Stimulated activated naive CD8-positive, alpha-beta T cell treated with anti-CD3 and anti-CD28 coated beads, Interleukin-15, amount 100 ng/mL, for 72 hours (primary cell): ENCODE measurements at places on chromosomes 1 and 21.

- peak; percentile 49 for DNase-seq
Measured at GRCh38 chr1:156838972-156839371, 19.9 kb downstream of the INSRR start.

- DNase-seq: no peak
Measured at GRCh38 chr1:175824079-175824478, 80.7 kb upstream of the TNR start.

DNA sequence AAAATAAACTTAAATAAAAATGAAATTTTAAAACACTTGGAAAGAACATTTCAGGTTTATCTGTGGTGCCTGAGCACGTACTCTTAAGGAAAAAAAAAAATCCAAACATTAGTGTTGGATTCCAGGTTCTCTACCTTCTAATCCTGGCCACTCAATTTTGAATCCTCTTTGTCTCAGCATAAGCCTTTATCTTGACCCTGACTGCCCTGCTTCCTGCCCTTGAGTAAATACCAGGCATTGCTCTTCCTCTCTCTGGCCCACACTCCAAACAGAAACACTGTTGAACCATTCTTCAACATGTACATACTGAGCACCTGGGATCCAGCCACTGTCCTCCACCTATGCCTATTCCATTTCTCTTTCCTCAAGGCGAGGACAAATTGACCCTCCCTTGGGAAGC, 11.4 kb upstream of the VANGL1 start:
- no peak for DNase-seq

GRCh38 chr1:21903638-21904453, 33.3 kb downstream of the HSPG2 start:
- no peak for DNase-seq

- no peak for DNase-seq
Measured at GRCh38 chr21:28548291-28548690, 444.4 kb downstream of the LTN1 start.

- no peak for DNase-seq
Measured at GRCh38 chr1:47803815-47804501, 193.2 kb downstream of the TRABD2B start.

DNA sequence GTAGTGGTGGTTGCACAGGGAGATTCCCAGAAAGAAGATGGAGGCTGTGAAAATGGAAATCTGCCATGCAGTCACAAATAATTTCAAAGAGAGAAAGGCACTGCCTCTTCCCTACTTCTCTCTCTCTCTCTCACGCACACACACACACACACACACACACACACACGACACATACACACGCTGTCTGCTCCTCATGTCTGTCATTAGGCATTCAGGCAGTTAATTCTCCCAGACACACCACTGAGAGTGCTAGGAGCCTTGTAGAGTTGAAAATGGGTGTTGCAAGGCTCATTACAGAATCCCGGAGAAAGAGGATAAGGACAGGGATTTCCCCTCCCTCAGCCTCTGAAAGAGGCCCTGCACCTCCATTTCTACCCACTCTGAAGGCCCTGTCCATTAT, 47.8 kb upstream of the LRRN2 start:
- no peak for DNase-seq

- DNase-seq: no peak
Measured at GRCh38 chr1:221166559-221167318, 287.5 kb downstream of the HLX start.

DNA sequence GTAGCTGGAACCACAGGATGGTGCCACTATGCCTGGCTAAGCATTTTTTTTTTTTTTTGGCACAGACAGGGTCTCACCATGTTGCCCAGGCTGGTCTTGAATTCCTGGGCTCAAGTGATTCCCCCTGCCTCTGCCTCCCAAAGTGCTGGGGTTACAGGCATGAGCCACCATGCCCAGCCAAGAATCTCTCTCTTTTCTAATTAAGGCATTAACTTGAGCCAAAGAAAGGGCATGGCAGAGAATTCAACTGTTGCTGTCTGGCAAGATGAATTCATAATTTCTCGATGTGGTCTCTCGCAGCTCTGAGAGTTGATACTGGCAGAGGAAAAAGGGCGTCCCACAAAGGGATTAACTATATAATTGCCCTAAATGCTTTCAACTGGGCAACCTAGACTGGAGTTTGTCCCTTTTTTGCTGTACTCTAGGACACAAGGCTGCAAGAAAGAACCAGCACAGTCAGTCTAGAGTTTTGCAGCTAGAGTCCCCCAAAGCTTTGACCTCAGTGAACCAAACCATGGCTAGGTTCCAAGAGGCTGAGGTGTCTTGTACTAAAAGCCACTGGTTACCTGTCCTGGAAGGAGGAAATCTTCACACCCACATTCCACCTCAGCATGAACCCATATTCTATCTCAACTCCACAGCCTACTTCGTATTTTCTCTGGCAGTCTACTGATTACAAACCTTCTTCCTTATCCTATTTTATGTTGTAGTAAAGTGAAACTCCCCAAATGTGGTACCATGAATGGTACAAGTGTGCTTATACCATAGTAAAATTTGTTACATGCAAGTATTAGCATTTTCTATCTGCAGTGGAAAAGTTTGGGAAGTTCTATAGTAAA, 51.2 kb downstream of the OPTC start:
- no peak for DNase-seq

DNA sequence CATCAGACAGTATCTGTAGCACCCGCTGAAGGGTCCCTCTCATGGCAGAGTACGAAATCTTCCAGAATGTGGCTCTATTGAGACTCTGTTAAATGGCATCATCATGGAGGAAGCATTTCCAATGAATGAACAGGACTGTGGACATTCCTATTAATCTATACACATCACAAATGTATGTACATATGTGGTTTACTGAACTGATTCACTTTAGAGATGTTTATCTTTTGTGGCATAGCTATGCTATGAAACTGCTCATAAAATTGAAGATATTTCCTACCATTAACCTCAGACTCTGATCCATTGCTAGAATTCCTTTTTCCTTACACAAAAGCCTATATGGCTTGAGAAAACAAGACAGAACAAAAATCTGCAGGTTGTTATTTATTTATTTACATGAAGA, 259.6 kb upstream of the RRP15 start:
- DNase-seq: no peak

- DNase-seq: no peak
Measured at GRCh38 chr1:2174348-2175054, 20.1 kb downstream of the FAAP20 start.

GRCh38 chr1:203131548-203132200, 4.1 kb downstream of the ADORA1 start:
- no peak for DNase-seq

DNA sequence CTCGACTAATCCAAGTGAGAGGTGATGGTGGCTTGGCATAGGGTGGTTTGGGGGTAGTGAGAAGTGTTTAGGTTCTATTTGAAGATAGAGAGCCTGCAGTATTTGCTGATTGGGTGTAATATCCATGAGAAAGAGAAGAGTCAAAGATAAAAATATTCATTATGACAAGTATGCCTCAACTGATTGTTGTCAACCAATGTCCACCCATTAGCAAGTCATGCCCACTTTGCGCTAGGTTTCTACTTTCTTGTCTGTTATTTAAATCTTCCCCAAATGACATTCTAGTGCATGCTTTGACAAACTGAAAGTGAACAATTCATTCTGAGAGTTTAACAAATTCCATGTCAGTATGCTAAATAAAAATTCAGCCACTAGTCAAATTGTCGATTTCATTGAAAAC, 3.8 kb upstream of the XCL1 start:
- DNase-seq: no peak

GRCh38 chr1:92087542-92087941, 7.4 kb downstream of the BTBD8 start:
- no peak for DNase-seq

DNA sequence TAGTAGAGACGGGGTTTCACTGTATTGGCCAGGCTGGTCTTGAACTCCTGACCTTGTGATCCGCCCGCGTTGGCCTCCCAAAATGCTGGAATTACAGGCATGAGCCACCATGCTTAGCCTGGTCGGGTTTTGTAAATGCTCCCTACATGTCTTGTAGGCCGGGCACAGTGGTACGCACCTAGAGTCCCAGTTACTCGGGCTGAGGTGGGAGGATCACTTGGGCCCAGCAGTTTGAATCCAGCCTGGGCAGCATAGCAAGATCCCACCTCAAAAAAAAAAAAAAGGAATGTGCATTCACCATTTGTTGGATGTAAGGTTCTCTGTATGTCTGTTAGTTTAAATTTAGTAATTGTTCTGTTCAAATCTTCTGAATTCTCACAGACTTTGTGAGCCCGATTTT, 95.8 kb downstream of the ST3GAL3 start:
- no peak for DNase-seq

DNA sequence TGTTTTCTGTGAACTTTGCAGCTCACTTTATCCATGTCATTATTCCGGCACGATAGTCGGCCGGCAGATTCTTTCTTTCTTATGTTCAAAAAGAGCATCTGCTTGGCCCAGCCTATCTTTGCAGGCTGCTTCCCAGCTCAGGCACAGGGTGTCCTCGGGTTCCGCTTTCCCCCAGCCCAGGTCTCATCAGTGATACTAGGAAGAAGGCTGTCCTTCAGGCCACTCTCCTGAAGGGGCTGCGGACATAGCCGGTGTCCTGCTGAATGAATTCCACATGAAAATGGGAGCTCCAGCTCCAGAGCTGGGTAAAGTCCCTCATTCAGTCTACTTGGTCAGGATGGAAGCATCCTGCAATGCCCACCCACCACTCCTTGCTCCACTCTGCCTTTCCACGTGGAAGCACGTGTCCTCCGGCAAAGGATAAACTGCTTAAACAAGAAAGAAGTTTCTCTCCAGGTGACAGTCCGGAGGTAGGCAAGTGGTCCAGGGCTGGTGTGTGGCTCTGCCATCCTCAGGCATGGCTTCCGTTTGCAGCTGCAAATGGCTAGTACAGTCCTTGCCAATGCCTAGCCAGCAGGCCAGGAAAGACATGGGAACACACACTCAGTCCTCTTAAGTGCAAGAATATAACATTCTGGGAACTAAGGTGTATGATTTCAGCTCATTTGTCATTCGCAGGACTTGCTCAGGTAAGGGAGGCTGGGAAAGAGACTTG, 161.0 kb downstream of the TRIM33 start:
- no peak for DNase-seq

DNA sequence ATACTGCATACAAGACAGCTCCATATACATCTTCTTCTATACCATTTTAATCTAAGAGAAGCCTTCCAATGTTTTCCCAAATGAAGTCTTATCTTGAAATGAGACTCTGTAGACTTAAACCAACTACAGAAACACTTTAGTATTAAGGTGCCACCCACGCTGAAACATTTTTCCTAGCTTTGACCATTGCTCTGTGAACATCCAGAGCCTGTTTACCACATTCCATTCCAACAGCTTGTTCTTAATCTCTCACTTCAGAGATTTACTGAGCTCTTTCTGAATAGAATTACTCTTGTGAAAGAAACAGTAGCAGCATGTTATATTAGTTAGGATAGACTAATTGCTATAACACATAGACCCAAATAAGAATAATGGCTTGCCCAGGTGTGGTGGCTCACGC, 19.6 kb upstream of the POGZ start:
- DNase-seq: no peak

DNA sequence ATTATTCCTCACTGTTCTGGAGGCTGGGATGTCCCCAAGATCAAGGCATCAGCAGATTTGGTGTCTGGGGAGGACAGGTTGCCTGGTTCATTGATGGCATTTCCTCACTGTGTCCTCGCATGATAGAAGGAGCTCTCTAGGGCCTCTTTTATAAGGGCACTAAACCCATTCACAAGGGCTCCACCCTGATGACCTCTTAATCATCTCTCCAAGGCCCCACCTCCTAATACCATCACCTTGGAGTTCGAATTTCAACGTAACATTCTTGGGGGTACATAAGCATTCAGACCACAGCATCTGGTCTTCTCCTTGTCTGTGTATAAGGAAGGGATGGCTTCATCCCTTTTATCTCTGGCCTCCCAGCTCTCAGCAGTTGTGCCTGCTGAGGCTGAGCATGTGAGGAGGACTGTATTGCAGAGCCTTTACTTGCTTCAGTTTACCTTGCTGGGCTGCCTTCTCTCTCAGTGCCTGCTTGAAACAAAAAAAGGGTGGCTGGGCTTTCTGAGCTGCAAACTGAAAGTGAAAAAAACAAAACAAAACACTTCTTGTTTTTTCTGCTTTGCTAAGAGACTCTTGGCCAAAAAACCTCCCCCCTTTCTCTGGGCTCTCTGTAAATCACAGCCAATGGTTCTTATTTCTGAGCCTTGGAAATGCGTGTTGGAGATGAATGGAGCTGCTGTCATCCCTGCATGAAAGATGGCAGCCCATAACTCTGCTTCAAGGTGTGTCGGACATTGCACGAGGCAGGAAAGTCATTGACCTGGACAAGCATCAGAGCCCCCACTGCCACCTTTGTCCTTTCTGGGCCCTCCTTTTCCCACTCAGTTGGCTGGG, 75.8 kb downstream of the RHOU start:
- no peak for DNase-seq

GRCh38 chr1:198775606-198776005, 136.8 kb downstream of the PTPRC start:
- DNase-seq: no peak

DNA sequence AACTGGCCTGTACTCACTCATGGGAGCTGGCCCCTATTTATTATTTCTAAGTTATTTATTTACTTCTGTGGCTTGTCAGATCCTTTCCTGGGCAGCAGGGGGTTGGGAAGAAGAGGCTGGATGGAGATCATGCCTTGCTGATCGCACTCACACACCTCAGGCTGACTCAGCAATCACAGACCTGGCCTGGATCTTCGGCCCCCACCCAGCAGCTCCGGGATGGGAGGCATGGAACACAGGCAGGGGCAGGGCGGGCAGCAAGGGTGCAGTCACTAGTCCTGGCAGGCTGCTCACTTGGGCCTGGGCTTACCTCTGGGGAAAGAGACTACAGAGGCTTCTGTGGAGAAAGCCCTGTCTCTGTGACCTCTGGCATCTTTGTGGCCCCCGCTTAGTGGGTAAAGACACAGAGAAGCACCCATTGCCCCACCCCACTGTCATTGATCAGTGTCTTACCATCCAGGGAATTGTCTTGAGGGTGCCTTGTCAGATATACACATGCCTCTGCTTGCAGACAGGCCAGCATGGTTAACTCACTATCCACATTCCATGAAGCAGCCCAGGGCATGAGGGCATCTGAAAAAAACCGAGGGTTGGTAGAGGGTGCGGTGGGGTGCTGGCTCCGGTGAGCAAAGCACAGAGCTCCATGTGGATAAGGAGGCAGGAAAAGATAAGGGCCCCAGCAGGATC, 3.7 kb downstream of the ARTN start:
- no peak for DNase-seq

- DNase-seq: no peak
Measured at GRCh38 chr1:3042481-3042880, 21.2 kb downstream of the ACTRT2 start.

- no peak for DNase-seq
Measured at GRCh38 chr1:236830560-236830959, 35.5 kb downstream of the MTR start.

GRCh38 chr1:239212811-239213220, 173.6 kb upstream of the CHRM3 start:
- no peak for DNase-seq

DNA sequence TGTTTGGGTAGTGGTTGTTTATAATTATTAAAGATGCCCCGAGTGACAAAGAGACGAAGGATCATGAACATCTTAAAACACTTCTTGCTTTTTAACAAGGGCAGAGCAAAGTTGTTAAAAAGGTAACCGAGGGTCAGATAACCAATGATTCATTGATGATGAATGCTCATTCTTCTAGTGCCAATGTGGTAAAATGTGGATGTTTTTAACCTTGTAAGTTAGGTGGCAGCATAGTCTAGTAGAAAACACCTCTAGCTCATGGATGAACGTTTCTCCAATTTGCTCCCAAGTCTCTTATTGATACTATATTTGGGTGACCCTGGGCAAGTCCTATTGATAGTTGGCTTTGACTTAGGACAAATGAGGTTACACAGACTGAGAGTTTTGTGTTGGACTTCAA, 167.9 kb downstream of the KIF26B start:
- DNase-seq: no peak
